Uterus (tissue), 4 donors: ENCODE measurements at places on chromosomes 7 and 10.

DNA sequence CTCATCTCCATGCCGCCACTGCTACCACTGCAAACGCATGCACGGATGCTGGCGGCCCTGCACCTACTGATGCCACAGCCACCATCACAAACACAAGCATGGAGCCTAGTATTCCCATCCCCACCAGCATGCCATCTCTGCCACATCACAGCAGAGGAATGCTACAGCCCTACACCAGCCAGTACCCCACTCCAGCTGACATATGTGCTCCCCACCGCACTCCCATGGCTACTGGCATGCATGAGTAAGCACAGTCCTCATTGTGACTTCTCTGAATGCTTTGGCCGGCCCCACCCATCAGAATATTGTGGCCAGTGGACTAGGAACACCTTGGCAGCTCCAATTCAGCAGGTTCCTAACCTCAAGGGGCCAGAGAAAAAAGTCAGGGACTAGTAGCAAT lies 705.5 kb downstream of the POM121L12 start:
- no peak for DNase-seq

DNA sequence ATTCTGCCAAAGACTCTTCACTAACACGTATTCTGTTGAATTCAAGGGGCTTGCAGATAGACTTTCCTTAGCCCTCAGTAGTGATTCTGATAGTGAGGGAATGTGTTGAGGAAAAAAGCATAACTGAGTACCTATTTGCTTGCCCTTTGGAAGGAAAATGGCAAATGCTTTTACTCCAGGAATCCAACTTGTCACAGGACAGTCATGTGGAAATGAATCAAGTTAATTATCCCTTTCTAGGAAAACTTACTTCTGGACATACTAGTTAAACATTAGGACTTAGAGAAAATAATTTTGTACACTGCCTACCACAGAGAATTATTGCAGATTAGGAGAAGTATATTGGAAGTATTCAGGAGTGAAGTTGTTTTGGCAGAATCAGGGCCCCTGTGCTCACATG lies 148.9 kb upstream of the SLC13A1 start:
- no peak for DNase-seq

DNA sequence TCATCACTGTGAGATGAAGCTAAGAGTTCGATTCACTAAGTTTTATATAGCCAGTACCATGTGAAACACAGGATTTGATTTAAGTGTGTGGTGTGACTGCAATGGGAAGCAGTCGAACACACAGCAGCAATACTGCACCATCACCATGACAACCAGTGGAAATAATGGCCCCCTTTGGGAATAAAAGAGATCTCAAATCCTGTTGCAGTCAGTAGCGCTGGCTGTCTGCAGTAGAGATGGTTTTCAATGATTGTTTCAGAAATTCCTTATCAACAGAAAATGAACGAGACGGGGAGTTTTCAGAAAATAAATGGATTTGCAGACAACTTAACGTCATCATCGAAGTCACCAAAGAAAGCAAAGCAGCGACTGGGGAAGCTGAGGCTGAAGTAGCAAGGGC lies 91.0 kb downstream of the PTPRE start:
- DNase-seq: no peak

- DNase-seq: no peak
These were observed 12.6 kb upstream of the UBE2D1 start for GRCh38 chr10:58322072-58322834.

DNA sequence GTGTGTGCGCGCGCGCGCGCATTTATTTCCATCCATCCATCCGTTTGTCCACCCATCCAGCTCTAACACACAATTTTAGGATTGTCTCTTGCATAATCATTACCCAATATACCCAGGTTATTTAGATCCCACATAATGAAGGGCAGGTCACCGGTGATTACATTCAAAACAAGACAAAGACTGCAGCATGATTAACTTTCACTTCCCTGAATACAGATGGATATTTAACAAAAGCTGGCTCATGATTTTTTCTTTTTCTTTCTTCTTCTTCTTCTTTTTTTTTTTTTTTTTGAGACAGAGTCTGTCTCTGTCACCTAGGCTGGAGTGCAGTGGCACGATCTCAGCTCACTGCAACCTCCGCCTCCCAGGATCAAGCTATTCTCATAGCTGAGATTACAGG lies 86.2 kb downstream of the SH3PXD2A start:
- DNase-seq: no peak

DNA sequence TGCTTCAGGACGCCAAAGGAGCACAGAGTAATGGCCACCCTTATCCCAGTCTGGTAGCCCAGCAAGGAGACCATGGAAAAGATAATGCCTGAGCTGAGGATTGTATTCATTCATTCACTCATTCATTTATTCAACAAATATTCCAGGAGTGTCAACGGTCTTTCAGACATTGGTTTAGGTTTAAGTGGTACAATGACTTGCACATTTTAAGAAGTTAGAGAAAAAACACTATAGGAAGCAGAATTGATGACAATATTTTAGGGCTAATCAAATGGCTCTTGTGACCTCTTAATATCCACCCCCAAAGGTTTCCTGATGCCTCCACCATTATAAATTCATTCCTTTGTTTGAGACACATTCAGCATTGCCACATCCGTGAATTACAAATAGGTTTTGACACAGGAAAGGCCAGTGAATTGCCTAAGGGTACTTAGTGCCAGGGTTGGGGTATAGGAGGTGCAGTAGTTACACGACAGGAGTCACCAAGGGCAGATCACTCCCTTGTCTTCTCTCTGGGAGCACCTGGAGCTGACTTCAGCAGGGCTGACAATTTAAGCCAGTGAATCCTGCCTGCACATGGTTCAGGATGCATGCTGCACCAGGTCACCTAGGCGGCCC lies 269.5 kb downstream of the CREB5 start:
- DNase-seq: no peak
